Stomach (tissue), 19 donors: ENCODE measurements at places on chromosomes 3 and 15. TPM values are rescaled to one million over a fixed set of nuclear protein-coding genes. Genes with fewer than 3 reads are reported as not detected.

ATR gene
- 6.0 TPM for polyA plus RNA-seq

GRCh38 chr15:67892559-67893377 lies 52.9 kb upstream of the RNU6-1 start:
- no peaks in the 10 kb centered on the region for H3K36me3 ChIP-seq
- no peak overlapping the region for H3K27ac ChIP-seq

GRCh38 chr3:45525920-45526203 lies 68.7 kb upstream of the LIMD1 start:
- no peaks in the 10 kb centered on the region for H3K27me3 ChIP-seq
- H3K27ac ChIP-seq = no peak overlapping the region
- peaks cover 52% of the 10 kb centered on the region for H3K36me3 ChIP-seq
- no peaks in the 10 kb centered on the region for H3K4me1 ChIP-seq
- H3K4me3 ChIP-seq = no peak overlapping the region
- DNase-seq = no peak

DNA sequence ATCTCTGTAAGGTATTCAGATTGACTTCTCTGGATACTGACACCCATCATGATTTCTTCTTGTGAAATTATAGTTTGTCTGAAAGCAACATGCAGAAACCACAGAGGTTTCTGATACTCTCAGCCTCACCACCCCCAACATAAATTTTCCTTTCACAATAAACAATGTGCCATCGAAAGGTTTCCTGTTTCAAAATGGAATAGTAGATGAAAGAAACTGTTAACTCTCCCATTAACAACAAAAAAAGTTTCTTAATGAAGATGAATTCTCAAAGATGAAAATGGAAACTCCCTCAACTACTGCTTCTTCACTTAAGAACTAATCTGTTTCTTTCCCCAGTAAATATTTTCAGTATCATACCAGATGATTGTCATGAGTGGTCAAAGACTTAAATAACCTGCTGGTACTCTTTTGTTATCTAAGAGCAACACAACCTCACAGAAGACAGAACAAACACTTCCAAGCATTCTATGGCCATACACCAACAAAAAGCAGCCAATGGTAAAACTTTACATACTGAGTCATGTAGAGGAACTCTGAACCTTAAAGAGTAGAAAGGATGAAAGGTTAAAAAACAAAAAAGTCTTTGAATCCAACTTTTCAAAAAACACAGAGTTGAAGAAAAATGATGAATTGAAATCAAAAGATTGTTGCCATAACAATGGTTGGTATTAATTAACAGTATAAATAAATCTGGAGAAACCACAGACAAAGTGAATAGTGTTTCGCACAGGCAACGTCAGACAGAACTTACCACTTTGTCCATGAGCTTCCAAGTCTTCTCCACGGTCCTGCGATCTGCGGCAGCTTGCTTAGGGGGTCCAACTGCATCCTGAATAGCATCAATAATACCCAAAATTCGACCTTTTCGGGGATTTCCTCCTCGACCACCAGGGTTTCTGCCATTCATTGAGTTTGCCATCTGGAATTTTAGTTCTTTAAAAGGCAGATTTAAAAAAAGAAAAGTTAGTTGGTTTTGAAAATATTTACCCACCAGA lies 1.9 kb downstream of the CBLB start:
- H3K27me3 ChIP-seq = no peaks in the 10 kb centered on the region
- no peak for DNase-seq
- H3K27ac ChIP-seq = peak overlapping the region; percentile 97

ZNF717 gene
- 4.6 TPM for polyA plus RNA-seq

CCNL1 gene
- 14.0 TPM for polyA plus RNA-seq

DNA sequence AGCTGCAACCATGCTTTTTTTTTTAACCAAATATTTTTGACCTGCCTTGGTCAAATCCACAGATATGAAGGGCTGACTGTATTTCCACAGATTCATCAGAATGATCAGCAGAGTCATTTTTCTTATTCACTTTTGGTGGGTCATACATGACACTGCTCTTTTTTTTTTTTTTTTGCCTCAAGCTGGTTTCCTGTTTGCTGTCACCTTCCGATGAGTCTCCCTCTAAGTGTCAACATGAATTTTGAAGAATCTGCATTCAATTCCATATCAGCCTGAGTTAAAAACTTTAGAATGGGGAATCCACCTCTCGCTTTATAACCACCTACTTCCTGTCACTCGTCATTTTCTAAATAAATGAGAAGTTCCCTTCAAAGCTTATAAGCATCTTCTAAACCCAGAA lies 2.2 kb upstream of the SLC12A8 start:
- no peak overlapping the region for H3K27ac ChIP-seq
- H3K4me1 ChIP-seq = peaks cover 18% of the 10 kb centered on the region
- no peak for DNase-seq
- no peaks in the 10 kb centered on the region for H3K36me3 ChIP-seq
- peaks cover 13% of the 10 kb centered on the region for H3K27me3 ChIP-seq

DNA sequence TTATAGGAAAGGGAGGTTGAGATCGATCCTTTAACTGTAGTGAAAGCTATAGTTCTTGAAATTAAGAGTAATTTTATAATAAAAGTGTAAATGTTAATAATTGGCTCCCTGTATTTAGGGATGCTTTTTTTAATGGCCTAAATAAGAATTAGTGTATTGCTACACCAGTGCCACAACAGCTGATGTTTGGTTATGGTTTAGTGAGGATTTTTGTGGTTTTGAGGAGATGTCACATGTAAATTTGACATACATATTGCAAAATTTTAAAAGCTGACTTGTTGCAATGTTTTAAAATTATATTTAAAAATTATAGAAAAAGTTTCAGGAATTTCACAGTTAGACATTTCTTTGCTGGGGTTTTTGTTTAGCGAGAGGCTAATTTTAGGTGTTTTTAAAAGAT lies 3.9 kb downstream of the TSC22D2 start:
- H3K27ac ChIP-seq = peak overlapping the region; percentile 100
- peak overlapping the region; percentile 84 for H3K4me3 ChIP-seq
- H3K27me3 ChIP-seq = no peaks in the 10 kb centered on the region
- peaks cover 3% of the 10 kb centered on the region for H3K36me3 ChIP-seq
- H3K4me1 ChIP-seq = peaks cover 58% of the 10 kb centered on the region
- DNase-seq = no peak

DNA sequence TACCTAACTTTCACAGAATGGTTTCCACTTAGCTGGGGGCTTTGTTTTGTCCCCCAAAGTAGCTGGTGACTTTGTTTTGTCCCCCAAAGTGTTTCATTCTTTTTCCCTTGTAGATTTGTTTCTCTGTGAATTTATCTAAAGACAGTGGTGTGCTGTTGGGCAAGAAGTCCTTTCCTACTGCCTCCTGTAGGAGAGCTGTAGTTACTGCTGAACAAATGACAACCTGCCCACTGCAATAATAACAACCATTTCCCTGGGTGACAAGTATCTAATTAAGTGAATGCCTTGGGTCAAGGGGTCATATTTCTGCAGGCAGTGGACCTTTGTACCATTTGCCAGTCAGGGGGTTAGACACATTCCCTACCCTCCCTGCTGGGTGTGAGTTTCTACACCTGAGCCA lies 125.4 kb upstream of the BFSP2 start:
- H3K36me3 ChIP-seq = no peaks in the 10 kb centered on the region
- no peak for DNase-seq
- H3K27ac ChIP-seq = no peak overlapping the region
- no peak overlapping the region for H3K4me3 ChIP-seq

CPLX3 gene
- polyA plus RNA-seq = 0.61 TPM

NOX5 gene
- polyA plus RNA-seq = under 0.01 TPM

- no peak for DNase-seq
- H3K27me3 ChIP-seq = no peaks in the 10 kb centered on the region
- H3K27ac ChIP-seq = no peak overlapping the region
These were observed 89.4 kb upstream of the ZBTB20 start for GRCh38 chr3:115236496-115236895.

NR1I2 gene
- 0.25 TPM for polyA plus RNA-seq

DNA sequence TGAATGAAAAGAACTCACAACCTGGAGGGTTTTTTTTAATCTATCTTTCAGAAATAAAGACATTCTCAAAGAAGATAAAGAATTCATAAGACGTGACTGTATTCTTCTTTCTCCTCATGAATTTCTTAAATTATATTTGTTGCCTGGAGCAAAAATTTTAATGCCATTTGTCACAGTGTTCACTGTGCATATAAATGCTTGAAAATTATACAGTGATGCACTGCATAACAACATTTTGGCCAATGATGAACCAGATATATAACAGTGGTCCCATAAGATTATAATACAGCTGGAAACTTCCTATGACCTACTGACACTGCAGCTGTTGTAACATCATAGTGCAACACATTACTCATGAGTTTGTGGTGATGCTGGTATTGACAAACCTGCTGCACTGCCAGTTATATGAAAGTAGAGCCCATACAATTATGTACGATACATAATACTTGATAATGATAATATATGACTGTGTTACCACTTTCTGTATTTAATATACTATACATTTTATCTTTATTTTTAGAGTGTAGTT lies 67.3 kb downstream of the P2RY1 start:
- no peaks in the 10 kb centered on the region for H3K4me1 ChIP-seq
- DNase-seq = no peak
- no peak overlapping the region for H3K27ac ChIP-seq

GRCh38 chr15:66879531-66880368 lies 177.7 kb downstream of the SMAD6 start:
- no peak overlapping the region for H3K27ac ChIP-seq
- H3K27me3 ChIP-seq = no peaks in the 10 kb centered on the region
- H3K4me3 ChIP-seq = no peak overlapping the region
- H3K4me1 ChIP-seq = peaks cover 13% of the 10 kb centered on the region
- DNase-seq = no peak
- no peaks in the 10 kb centered on the region for H3K36me3 ChIP-seq

DNA sequence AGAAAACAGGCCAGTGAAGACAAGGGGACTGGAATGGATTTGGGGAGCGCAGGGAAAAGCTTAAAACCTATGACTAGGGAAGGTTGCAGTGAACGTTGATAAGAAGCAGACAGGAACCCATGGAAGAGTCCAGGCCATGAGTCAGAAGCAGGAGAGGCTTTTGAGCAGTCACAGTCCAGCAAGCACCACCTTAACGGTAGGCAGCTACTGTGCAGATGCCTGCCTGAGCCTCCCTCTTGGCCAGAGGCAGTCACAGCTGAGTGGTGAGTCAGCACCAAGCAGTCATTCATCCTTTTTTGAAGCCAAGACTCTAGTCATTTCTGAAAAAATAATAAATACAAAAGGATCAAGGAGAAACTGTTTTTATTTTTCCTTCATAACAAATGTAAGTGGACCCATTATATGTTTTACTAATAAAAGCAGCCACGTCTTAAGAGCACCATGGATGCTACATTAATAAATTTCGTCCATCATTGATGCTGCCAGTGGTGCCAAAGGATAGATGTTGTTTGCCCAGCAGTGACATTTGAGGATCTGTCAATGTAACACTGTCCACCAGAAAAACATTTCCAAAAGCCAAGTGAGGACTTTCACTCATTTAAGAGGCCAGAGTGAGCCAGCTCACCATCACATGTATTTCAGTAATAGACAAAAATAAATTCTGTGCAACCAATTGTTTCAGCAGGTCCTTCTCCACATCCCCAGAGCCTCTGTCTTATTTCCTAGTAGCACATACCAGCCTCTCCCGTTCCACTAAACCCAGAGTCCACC lies 42.1 kb upstream of the ACTC1 start:
- no peaks in the 10 kb centered on the region for H3K27me3 ChIP-seq
- H3K4me1 ChIP-seq = no peaks in the 10 kb centered on the region
- peak; percentile 9 for DNase-seq
- H3K4me3 ChIP-seq = no peak overlapping the region

DNA sequence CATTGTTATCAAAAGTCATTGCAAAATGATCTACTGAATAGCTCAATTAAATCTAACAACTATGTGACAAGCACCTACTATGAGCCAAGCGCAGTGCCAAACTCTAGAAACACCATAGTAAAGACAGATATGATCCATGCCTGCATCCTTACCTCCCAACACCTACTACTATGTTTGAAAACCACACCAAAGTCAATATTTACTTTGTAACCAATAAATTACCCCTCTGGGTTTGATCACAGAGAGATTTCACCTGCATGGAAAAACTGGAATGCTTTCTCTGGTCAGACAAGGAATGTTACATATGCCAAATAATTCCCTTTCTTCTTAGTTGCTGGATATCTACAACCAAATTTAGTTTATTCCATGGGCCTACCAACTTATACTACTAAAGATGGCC lies 422.2 kb downstream of the FHIT start:
- DNase-seq = no peak
- H3K4me1 ChIP-seq = no peaks in the 10 kb centered on the region
- no peaks in the 10 kb centered on the region for H3K27me3 ChIP-seq
- H3K27ac ChIP-seq = no peak overlapping the region

- no peak for DNase-seq
- H3K27me3 ChIP-seq = no peaks in the 10 kb centered on the region
- no peaks in the 10 kb centered on the region for H3K36me3 ChIP-seq
- no peaks in the 10 kb centered on the region for H3K4me1 ChIP-seq
These were observed 56.2 kb downstream of the QTRT2 start for GRCh38 chr3:114112696-114113095.

GRCh38 chr3:53045518-53046170 lies at the start of gene SFMBT1:
TSS of gene SFMBT1 (minus strand) at chr3:53046073. CDS start at chr3:52969128, 76,945 bp downstream.
- H3K27ac ChIP-seq = peak within 1 kb of the TSS; percentile 95
- no peaks in the 10 kb centered on the region for H3K36me3 ChIP-seq
- no peaks in the 10 kb centered on the region for H3K27me3 ChIP-seq
- DNase-seq = peak; percentile 92

- H3K4me3 ChIP-seq = no peak overlapping the region
- no peaks in the 10 kb centered on the region for H3K4me1 ChIP-seq
- no peaks in the 10 kb centered on the region for H3K27me3 ChIP-seq
- no peak overlapping the region for H3K27ac ChIP-seq
- H3K36me3 ChIP-seq = no peaks in the 10 kb centered on the region
These were observed 105.4 kb downstream of the ABHD5 start for GRCh38 chr3:43796041-43796596.

DNA sequence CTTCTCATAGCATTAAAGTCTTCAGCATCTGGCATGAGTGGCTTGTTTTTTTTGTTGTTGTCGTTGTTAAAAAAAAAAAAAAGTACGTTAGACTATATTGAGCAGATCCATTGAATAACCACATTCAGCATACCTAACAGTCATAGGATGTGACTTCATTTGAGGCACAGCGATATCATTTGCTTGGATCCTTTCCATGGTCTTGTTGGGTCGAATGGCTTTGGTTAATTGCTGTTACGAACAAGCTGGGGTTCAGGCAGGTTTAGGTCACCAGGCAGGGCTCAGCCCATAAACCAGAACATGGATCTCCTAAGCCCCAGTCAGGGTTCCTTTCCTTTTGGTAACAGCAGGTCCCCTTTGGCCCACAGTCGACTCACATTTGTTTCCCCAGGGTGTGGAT lies 76.2 kb downstream of the POLR2M start:
- H3K36me3 ChIP-seq = no peaks in the 10 kb centered on the region
- no peaks in the 10 kb centered on the region for H3K27me3 ChIP-seq
- no peaks in the 10 kb centered on the region for H3K4me1 ChIP-seq
- no peak for DNase-seq
